ENCODE measurements at places on chromosomes 16 and 17. TPM values are rescaled to one million over a fixed set of nuclear protein-coding genes. Genes with fewer than 3 reads are reported as not detected.

DNA sequence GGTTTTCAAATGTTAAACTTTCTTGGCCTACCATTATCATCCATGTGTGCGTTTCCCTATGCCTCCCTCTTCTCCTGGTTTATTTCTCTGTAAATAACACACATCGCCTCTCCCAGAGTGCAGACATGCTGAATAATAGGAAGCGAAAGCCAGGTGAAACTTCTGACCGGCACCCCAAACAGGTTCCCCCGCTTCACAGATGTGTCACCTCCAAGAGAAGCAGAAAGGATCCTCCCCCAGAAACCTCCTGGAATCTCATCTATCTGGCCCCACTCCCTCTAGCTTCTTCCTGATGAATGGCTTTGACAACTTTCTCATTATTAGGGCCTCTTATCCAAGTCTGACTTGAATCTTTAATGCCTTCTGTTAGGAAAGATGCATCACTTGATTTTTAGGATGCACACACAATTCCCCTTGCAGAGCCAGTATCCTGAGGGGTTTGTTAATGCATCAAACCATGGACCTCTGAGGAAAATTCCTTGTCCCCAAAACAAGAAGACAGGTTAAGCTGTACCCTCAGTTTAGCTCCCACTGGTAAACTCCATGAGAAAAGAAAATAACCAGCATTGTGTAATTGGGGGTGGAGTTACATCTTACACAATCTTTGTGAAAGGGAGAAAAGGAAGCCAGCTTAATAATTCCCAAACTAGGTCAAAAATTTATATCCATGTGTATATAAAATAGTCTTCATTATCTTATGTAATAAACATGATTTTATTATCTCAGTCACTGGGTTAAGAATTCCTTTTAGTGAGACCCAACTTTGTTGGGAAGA lies 20.1 kb upstream of the HYDIN start:
- DNase-seq = no peak

Gene C17orf107
- total RNA-seq = 3.9 TPM

Gene ATP1B2
- 0.89 TPM for total RNA-seq

Gene IL21R
- 3.0 TPM for total RNA-seq

DNA sequence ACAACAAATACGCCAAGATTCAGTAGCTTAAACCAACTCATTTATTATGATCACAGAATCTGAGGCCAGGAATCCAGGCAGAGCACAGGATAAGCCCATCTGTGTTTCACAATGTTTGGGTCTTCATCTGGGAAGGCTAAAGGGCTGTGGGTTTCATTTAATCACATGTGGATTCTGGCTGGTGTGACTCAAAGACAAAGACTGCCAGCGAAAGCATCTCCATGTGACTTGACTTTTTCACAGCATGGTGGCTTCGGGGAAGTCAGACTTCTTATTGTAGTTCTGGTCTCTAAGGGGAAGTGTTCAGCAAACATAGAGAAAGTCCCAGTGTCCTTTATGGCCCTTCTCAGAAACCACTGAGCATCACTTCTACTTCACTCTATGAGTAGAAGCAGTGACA lies 1014.4 kb upstream of the GOT2 start:
- DNase-seq = no peak

- DNase-seq = no peak
Observed at GRCh38 chr16:4591191-4591590, 23.5 kb downstream of the UBALD1 start.

- peak; percentile 69 for DNase-seq
Observed at GRCh38 chr17:74513987-74514631, 17.2 kb downstream of the CD300LB start.
